Tracheal epithelial cell (primary cell): ENCODE measurements at places on chromosomes 11 and 22. TPM values are rescaled to one million over a fixed set of nuclear protein-coding genes. Genes with fewer than 3 reads are reported as not detected.

MTMR3 gene
- total RNA-seq: 29.6 and 30.9 TPM in 2 replicates

SYT7 gene
- 13.4 and 17.6 TPM in 2 replicates for total RNA-seq

RAB1B gene
- 59.3 and 68.8 TPM in 2 replicates for total RNA-seq

FGF4 gene
- not detected in 2 replicates for total RNA-seq
